Stimulated activated CD4-positive, alpha-beta T cell treated with anti-CD3 and anti-CD28 coated beads, Interleukin-12 subunit alpha, Interleukin-12 subunit beta, amount 100 ng/mL, for 24 hours (primary cell): ENCODE measurements at places on chromosomes 7 and 10.

- no peak for DNase-seq
Measured at GRCh38 chr7:112103246-112103645, 103.0 kb downstream of the DOCK4 start.

GRCh38 chr10:49050906-49051305 is 64.4 kb downstream of the VSTM4 start:
- no peak for DNase-seq

- DNase-seq, result no peak
Measured at GRCh38 chr7:80677629-80678028, 39.2 kb downstream of the CD36 start.

- no peak for DNase-seq
Measured at GRCh38 chr7:132256721-132257212, 319.5 kb downstream of the PLXNA4 start.

GRCh38 chr10:78301481-78301880 is 267.8 kb downstream of the RPS24 start:
- DNase-seq, result no peak

DNA sequence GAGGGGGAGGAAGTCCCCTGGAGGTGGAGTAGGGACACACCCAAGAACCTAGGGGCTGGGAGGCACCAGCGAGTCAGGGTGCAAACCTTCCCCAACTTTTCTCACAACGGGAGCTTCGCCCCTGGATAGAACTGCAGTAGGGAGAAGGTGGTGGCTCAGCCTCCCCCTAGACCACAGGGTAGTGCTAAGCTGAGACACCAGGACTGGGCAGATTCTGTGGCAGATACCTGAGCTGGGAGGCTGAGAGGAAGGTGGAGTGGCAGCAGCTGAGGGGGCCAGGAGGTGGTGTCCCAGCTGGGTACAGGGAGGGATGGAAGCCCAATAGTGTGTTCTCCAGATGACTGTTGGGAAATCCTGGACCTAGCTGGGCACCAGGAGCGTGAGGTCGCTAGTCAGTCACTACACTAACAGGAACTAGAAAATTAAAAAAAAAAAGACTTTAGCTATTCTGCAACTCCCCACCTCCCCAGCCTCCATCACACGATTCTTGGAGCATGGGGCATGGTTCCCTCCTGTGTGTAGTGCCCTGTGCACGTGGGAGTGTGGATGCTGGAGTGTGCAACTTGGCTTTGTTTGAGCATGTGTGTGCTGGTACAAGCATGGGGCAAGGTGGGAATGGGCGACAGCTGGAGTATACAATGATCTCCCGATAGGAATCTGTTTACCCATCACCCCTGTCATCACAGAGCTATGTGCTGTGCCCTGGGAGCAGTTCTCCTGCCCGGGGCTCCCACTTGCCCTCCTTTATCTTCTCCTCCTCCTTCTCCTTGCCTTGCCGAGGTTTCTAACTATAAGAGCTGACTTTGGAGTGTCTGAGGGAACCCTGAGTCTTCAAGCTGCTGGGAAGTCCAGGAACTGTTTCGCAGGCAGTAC is 8.8 kb upstream of the TRPV6 start:
- DNase-seq, result no peak

GRCh38 chr7:55366461-55367070 is 1.4 kb downstream of the LANCL2 start:
- DNase-seq, result no peak

GRCh38 chr7:42104231-42104630 is 132.8 kb downstream of the GLI3 start:
- no peak for DNase-seq

GRCh38 chr10:73862011-73862410 is 12.3 kb downstream of the CAMK2G start:
- DNase-seq, result no peak

GRCh38 chr7:141072548-141073172 is 1.2 kb upstream of the TMEM178B start:
- no peak for DNase-seq

GRCh38 chr10:72379062-72379461 is 24.3 kb upstream of the DNAJB12 start:
- no peak for DNase-seq

DNA sequence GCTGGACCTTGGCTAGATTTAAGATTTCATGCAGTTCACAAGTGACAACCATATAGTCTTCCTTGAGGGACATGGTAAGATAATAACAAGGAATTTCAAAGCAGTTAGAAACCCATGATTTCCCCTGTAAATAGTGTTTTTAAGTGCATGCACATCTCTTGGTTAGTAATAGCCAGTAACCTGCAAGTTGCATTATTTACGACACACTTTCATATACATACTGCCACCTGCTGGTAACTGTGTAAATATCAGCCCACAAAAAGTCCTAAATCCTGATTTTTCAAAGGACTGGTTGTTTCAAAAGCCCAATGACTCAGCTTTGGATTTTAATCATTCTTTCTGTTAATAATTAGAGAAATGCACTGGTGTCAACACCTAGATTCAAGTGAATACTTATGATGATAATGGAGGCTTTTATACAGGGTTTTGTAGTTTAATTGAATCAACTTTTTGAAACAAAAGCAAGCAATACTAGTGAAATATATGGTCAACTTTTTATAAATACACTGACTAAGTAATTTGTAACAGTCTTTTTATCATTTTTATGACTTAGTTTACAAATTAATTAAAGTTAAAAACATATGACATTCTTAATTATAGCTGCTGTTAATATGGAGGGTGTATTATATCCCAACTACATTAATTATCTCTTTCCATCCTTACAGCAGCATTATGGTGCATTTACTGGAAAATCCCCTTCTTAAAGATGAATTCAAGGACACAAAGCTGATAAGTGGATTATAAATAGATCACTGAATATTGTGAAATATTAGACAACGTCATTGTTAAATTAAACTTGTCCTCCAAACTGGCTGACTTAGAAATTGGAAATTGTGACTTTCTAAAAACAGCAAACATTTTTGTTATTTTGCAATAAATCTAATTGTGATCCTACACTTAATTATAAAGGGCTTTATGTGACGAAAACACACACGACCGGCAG is 367.7 kb upstream of the SEMA3D start:
- DNase-seq, result no peak

DNA sequence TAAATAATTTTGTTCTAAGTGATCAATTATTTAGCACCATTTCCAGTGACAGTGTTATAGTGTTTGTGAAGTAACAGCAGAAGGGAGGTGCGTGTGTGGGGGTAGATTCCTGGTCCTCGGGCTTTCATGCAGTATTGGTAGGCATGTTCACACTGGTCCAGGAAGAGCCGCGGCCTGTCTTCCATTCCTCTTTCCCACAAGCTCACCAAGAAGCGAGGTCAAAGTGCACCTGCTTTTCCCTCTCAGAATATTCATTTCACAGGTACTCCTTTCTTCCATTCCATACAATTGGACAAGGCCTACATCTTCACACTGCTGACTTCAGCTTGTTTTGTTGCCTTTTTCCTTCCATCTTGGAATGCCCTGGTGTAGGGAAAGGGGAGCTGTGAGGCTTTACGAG is 151.8 kb upstream of the CELF2 start:
- no peak for DNase-seq

DNA sequence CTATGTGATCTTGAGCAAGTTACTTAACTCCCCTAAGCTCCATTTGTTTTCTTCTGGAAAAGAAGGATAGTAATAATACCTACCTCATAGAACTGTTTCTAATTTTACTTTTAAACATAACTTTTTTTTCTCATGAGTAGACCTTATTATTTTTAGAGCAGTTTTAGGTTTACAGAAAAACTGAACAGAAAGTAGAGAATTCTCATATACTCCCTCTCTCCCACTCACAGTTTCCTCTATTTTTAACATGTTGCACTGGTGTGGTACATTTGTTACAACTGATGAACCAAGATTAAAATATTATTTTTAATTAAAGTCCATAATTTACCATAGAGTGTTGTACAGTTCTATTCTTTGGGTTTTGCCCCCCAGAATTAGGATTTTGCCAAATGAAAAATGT is 221.3 kb upstream of the CSTF2T start:
- DNase-seq, result no peak

DNA sequence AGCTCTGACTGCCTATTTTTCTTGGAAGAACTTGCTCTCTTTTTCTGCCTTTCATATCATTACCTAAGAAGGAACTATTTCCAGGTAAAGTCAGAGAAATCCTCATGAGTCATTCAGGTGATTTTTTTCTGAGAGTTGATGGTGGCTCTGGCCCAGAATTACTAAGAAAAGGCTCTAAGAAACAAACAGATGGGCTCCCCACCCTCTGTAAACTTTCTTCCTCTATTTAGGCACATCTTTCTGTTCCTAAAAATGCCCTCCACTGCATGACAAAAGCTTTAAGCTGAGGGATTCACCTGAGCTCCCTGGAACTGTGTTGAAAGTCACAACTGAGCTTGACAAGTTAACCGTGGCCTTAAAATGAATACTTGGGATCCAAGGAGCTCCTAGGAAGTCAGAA is 1.6 kb downstream of the OLAH start:
- no peak for DNase-seq

- DNase-seq, result no peak
Measured at GRCh38 chr7:105674200-105674920, 93.1 kb upstream of the EFCAB10 start.

DNA sequence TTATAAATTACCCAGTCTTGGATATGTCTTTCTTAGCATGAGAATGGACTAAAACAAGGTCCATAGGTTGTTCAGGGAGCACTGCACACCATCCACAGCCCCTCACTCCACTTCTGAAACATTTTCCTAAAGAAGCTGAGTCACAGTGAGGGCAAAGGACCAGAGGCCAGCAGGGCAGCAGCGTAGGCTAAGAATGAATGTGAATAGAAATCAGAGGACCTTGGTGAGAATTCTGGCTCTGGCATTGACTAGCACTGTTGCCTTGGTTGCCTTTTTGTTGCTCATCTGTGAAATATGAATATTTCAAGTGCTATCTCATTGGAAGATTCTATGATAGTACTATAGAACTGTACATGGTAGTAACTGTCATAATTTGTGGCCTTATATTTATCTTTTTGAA is 41.7 kb upstream of the TOMM7 start:
- DNase-seq, result no peak

- DNase-seq, result no peak
Measured at GRCh38 chr10:38076687-38077086, 17.4 kb upstream of the ZNF37A start.

GRCh38 chr10:78437407-78437768 is 403.7 kb downstream of the RPS24 start:
- DNase-seq, result no peak

- no peak for DNase-seq
Measured at GRCh38 chr7:117083648-117084047, 130.3 kb downstream of the ST7 start.

GRCh38 chr7:28804990-28805389 is 153.1 kb downstream of the TRIL start:
- DNase-seq, result no peak

- no peak for DNase-seq
Measured at GRCh38 chr10:128009372-128010126, 102.6 kb downstream of the PTPRE start.

GRCh38 chr10:70320751-70321150 is 36.9 kb upstream of the NPFFR1 start:
- no peak for DNase-seq

GRCh38 chr7:102211590-102212550 is 74.8 kb upstream of the SH2B2 start:
- DNase-seq, result no peak

DNA sequence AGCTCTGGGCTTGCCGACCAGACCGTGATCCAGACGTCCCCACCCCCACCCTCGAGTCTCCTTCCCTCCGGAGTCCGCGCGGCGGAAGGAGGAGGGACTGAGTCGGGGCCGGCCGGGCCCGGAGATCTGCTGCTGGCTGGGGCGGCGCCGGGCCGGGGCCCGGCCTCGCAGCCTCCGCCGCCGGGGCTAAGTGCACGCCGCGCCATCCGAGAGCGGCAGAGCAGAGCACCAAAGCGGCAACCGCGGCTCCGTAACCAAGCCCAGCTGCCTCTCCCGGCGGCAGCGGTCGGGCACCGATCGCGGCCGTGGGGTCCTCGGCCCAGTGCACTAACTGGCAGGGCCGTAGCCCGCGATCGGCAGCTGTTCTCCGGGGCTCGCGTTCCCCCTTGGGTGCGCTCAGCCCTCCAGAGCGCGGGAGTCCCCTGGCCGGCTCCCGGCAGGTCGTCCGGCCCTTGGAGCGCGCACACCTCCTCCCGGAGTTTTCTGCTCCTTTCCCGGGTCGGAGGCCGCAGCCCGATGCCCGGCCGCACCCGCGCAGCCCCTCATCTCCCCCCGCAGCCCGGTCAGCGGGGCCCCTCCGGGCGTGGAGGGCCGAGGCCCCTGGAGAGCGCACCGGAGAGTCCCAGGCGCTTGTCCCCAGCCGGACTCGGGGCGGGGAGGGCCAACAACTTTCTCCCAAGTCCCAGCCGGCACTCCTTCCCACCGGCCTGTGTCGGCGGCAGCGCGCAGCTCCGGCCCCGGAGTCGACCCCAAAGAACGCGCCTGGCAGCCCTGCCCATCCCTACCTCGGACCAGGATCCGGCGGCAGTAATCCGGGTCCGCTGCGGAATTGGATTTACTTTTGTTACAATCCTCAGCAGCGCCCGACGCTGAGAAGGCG is 799 bp downstream of the VAX1 start:
- no peak for DNase-seq

DNA sequence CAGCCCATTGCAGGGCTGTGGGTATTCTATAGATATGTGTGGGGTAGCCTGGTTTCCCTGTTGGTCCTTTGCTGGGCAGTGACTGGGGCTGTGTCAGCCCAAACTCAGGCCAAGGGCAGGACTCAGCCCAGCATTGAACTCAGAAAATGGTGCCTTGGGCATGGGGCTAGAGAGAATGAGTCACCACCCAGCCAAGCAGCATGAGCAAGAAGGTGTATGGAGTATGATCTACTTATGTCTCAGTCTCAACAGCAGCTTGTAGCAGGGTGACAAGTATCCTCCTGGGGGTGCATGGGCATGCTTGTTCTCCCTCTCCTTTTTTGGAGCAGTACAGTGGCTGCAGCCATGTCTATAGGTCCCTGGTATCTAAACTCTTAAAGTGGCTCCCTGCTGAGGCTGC is 32.0 kb downstream of the STK31 start:
- DNase-seq, result no peak

DNA sequence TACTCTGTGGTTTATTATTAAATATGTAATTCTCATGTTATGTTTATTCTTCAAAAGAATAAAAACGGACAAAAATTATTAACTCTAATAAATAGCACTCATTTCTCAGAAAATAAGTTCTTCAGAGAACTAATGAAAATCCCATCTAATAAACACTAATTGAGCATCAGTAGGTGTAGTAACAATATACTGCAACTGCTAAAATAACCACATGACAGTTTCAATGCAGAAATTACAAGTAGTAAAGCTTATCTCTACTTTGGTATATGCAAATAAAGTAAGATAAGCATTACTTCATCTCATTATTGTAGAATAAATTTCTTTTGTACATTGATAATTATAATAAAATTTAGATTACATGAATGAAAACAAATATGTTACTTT is 56.4 kb upstream of the DKK1 start:
- no peak for DNase-seq

DNA sequence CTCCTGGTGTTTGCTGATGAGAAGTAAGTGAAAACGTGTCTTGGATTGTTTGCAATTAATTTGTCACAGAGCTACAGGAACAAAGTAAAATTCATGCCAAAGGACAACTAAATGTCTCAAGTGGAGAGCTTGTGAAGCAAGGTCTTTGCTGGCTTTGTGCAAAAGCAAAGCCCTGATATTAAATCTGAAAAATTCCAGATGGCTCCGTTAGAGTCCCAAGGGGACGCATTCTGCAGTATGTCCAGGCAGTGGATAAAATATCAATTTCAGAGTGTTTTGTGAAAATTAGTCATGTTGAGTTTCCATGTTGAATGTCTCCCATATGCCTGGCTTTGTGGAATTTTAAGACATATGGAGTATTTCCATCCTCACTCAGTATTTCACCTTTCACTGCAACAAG is 102.5 kb upstream of the PTN start:
- no peak for DNase-seq

- DNase-seq, result no peak
Measured at GRCh38 chr7:49631071-49631815, 142.2 kb upstream of the VWC2 start.
